ENCODE measurements at places on chromosomes 13 and 19. TPM values are rescaled to one million over a fixed set of nuclear protein-coding genes. Genes with fewer than 3 reads are reported as not detected.
A peak's percentile ranks its signal among the peaks of the same experiment; 100 is the strongest.

GRCh38 chr19:11465600-11465999 is 15.2 kb downstream of the ELAVL3 start:
- no peak for DNase-seq

Gene IFNL1
- not detected for total RNA-seq

GRCh38 chr19:46715975-46716671 is 791 bp downstream of the PRKD2 start:
- peak; percentile 31 for DNase-seq

DNA sequence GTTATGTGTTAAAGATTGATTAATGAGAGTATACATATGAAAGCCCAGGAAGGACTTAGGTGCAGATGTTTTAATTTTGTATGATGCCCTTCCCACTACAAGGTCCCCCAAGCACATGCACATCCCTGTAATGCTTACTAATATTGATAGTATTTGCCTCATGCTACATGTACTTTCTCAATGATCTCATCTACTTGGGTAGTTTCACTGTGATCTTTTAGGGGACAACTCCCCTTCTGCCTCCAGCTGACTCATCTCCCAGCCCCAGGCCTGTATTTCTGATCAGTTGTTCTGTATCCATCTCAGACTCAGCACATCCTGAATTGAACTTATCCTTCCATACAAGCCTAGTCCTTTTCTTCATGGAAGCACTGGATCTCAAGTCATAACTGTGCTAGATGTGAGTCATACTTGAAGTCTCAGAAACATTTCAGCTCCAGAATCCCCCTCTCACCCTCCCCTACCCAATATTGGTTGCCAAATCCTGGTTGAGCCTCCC is 49.4 kb upstream of the INTS6 start:
- no peak for DNase-seq

GRCh38 chr19:461721-462551 is 1.1 kb upstream of the SHC2 start:
- DNase-seq, result no peak

Gene RPS28
- 3,607 TPM for total RNA-seq

GRCh38 chr19:31693131-31693932 is 344.1 kb upstream of the TSHZ3 start:
- no peak for DNase-seq

DNA sequence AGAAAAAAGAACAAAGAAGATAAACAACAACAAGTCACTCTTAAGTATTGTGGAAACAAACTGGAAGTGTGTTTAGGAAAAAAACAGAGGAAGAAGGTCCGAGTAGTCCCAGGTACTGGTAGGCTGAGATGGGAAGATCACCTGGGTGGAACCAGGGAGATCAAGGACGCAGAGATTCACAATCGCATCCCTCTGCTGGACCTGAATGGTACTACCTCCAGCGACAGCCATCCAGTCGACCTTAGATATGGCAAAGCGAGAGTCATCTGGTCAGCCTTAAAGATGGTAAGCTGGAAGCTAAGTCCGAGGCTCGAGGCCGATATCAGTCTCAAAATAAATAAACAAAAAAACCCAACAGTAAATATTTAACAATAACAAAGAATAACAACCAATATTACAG is 44.9 kb upstream of the ZNF91 start:
- DNase-seq, result no peak

- no peak for DNase-seq
Measured at GRCh38 chr13:94996445-94996844, 284.1 kb upstream of the SOX21 start.
